ENCODE measurements at places on chromosomes 3 and 15. TPM values are rescaled to one million over a fixed set of nuclear protein-coding genes. Genes with fewer than 3 reads are reported as not detected.

Gene FANCD2OS
- not detected for total RNA-seq

Gene SRPRB
- total RNA-seq = 19.8 TPM

GRCh38 chr15:72733941-72734738, 48.1 kb downstream of the BBS4 start:
- H3K4me3 ChIP-seq = no peak overlapping the region
- DNase-seq = no peak
- no peak overlapping the region for H3K27ac ChIP-seq
- no peaks in the 10 kb centered on the region for H3K27me3 ChIP-seq

GRCh38 chr3:155648013-155648591, 96.8 kb downstream of the PLCH1 start:
- DNase-seq = no peak
- H3K27me3 ChIP-seq = no peaks in the 10 kb centered on the region
- H3K4me1 ChIP-seq = no peaks in the 10 kb centered on the region
- no peaks in the 10 kb centered on the region for H3K36me3 ChIP-seq

DNA sequence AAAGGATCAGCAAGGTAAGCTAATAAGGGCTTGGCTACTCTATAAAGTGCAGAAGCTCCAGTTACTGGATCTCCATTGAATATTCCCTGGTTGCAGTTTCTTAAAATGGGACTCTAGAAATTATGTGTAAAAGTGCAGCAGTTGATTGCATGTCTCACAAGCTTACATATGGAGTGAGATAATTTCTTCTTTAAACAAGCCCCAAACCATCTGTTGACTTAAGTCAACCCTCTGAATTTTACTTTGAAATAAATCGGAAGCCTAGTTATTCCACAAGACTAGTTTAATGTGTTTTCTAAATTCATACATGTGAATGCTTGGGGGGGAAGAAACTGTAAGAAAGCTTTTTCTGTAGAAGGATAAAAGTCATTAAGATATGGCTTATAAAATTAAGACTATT, 664.2 kb downstream of the NLGN1 start:
- no peaks in the 10 kb centered on the region for H3K36me3 ChIP-seq
- H3K4me3 ChIP-seq = no peak overlapping the region
- no peak for DNase-seq
- no peaks in the 10 kb centered on the region for H3K4me1 ChIP-seq
- no peak overlapping the region for H3K27ac ChIP-seq

GRCh38 chr3:68986496-68987208, 26.8 kb downstream of the EOGT start:
- no peak for DNase-seq
- peaks cover 18% of the 10 kb centered on the region for H3K36me3 ChIP-seq
- no peaks in the 10 kb centered on the region for H3K4me1 ChIP-seq
- H3K4me3 ChIP-seq = no peak overlapping the region
- H3K27me3 ChIP-seq = no peaks in the 10 kb centered on the region
- no peak overlapping the region for H3K27ac ChIP-seq

DNA sequence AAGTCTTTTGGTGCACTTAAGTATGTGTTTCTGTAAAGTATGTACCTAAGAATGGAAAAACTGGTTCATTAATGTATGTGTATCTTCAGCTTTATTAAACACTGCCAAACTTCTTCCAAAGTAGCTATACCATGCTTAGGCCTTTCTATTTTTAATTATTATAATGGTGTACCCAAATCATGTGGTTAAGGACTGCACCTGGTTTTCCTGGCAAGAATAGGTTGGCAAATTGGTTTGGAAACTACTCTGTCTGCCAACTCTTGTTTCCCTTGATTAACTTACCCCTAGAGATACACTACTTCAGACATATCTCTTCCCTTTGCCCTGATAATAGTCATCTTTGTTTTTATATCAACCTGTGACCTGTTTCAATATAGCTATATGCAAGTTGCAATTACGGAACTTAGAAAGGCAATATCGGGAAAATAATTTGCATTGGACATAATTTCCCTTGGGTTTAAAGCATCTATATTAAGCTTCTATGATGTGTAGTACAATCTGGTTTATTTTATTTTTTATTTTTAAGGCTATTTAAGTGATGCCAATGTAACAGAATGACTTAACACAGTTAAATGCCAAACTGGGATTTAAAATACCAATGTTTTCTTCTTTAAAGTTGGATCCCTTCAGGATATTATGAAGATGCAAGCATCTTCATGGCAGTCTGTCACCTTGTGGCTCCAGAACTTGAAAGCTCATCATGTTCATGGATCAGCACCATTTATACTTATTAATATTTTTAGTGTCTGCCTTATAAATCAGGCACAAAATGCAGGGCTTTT, 40.6 kb upstream of the TMEM108 start:
- no peaks in the 10 kb centered on the region for H3K36me3 ChIP-seq
- DNase-seq = no peak
- no peaks in the 10 kb centered on the region for H3K27me3 ChIP-seq

All from natural killer cell (primary cell).